ENCODE measurements at places on chromosomes 6 and 20. TPM values are rescaled to one million over a fixed set of nuclear protein-coding genes. Genes with fewer than 3 reads are reported as not detected.

Gene RNF146
- total RNA-seq, result 36.4 TPM

- DNase-seq, result no peak
Observed at GRCh38 chr6:11276911-11277274, 44.4 kb upstream of the NEDD9 start.

Gene OR2H2
- total RNA-seq, result not detected

Gene SDCBP2
- 0.61 TPM for total RNA-seq

- DNase-seq, result peak; percentile 53
Observed at GRCh38 chr20:38633577-38634093, 32.0 kb downstream of the ARHGAP40 start.

DNA sequence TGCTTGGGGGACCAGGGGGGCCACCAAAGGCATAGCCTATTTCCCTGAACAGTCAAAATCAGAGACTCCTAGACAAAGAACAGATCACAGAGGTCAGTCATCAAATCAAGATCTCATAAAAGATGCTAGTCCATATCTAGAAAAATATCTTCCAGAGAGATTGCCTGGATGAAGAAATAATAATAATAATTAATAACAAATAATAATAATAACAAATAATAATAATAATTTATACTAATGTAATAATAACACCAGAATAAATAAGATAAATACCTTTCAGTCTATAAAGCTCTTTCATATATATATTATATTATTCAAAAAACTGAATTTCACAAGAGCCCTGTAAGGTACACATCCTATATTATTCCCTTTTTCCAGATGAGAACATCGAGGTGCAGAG is 129.6 kb downstream of the PAX1 start:
- no peak for DNase-seq

Data from CD4-positive, alpha-beta memory T cell (primary cell).